ENCODE measurements at places on chromosomes 6 and 20.
A peak's percentile ranks its signal among the peaks of the same experiment; 100 is the strongest.

GRCh38 chr20:19257865-19258264, 45.4 kb downstream of the SLC24A3 start:
- no peak for DNase-seq

- no peak for DNase-seq
Measured at GRCh38 chr20:8571611-8572010, 439.5 kb downstream of the PLCB1 start.

- DNase-seq: no peak
Measured at GRCh38 chr6:150662814-150663213, 63.1 kb downstream of the PLEKHG1 start.

DNA sequence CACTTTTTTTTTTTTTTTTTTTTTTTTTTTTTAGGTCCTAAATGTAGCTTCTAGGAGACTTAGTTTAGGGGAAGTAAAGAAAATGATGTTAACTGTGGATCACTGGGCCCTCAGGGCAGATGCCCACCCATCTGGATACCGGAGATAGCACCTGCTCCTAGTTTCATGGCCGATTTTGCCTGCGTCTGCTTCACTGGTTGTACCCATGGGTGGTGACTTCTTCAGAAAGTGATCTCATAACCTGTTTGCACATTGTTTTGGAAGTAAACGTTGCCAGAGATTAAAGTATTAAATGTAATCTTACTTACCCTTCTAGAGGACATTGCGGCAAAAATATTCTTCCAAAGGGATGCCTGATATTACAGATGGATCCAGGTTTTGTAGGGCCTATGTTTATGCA, 79.8 kb upstream of the SGK1 start:
- DNase-seq: no peak

GRCh38 chr6:155341130-155341828, 27.0 kb upstream of the TFB1M start:
- DNase-seq: no peak

DNA sequence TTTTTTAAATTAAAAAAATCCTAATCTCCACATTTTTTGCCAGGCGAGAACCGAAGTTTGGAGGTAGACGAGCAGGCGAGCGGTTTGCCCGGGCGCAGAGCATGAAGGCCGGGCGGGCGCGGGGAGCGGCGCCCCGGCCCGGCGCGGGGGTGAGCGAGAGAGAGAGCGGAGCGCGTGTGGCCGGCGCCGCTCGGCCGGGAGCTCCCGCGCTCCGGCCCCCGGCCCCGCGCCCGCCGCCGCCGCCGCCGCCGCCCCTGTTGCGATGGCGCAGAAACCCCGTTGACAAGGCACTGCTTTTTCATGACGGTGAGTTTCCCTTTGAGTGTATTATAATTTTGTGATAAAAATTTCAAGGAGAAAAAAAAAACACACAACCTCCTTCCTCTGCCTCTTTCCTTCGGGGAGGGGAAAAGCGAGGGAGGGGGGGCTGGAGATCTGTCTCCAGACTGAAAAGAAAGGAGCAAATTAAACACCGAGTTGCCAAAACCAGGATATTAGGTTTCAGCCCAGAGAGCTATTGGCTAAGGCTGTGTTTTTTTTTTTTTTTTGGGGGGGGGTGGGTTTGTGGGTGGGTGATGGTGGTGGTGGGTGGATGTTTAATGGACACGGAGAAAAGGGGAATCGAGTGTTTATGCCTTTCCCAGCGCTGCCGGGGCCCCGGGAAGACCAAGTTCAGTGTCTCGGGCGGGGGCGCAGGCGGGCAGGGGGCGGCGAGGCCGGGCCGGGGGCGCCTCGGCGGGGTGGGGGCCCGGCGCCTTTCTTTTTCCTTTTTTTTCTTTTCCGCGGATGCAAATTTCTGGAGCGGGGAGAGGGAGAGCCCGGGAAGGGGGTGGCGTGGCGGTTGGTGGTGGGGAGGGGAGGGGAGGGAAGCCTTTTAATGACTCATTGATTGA, at the start of gene BICRAL:
TSS of gene BICRAL (plus strand) at position 257 of the 893 bp plus-strand sequence. CDS start 39,971 bp downstream, outside the sequence.
- peak; percentile 69 for DNase-seq

DNA sequence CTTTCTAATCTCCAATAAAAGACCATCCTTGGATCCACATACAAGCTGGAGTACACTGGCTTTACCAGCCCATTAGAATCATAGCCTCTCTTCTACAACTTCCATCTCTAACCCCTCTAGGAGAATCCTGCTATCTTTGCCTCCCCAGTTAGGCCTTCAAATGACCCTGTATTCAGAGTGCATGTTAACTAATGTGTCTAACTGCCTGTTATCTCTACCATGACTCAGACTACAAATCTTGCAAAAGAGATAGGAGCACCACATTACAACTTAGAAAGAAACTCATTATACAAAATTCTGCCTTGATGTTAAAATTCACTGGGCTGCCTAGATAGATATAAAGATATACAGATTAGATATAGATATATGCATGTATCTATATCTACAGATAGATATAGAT, 28.2 kb downstream of the GPR63 start:
- DNase-seq: no peak

DNA sequence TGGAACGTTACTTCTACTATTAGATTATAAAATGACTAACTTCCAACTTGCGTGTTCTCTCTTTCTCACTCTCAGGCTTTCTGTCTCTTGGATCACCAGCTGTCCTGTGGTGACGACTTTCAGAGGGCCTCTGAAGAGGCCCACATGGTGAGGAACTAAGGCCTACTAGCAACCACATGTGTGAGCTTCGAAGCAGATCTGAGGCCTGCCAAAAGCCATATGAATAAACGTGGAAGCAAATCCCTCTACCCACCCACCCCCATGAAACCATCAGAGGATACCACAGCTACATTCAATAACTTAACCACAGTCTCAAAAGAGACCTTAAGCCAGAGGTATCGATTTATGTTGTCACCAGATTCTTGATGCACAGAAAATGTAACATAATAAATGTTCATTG, 13.5 kb upstream of the BMP5 start:
- DNase-seq: no peak

DNA sequence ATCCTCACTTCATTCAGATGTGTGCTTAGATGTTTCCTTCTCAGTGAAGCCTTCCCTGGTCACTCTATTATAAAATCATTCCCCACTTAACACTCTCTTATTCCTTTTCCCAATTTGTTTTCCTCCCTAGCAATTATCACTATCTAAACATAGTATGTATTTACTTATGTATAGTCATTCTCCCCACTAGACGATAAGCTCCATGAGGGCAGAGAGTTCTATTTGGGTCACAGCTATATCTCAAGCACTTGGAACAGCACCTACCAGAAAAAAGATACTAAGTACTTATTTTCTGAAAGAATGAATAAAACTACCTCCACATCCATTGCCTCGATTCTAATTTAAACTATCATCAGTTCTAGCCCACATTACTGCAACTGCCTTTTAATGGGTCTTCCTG, 36.5 kb downstream of the USP49 start:
- no peak for DNase-seq

- DNase-seq: no peak
Measured at GRCh38 chr6:92541448-92542060, 877.8 kb downstream of the EPHA7 start.

DNA sequence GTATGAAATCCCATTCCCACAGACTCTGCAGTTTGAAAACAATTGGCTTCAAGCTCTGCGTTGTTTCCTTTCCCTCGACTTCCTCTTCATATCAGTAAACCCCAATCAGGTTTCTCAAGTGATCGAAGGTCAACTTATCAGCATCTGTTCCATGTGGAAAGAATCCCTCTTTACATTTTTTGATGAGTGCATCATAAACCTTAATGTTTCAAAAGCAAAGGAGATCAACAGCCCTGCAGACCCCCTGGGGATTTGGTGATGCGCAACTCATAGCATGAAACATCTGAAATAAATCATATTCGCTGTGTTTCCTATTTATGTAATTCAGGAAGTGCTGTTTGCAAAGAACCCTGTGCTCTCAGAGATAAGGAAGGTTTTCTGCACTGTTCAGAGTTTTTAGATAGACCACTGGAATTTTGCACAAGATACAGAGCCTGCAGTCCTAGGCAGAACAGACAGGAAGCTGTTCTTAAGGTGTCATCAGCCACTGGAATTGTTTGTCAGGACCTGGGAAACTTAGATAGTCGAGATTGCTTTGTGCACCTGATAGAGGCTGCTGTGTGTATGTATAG, 216.0 kb downstream of the HIVEP2 start:
- no peak for DNase-seq

GRCh38 chr6:34506718-34507117, 40.8 kb downstream of the PACSIN1 start:
- no peak for DNase-seq

DNA sequence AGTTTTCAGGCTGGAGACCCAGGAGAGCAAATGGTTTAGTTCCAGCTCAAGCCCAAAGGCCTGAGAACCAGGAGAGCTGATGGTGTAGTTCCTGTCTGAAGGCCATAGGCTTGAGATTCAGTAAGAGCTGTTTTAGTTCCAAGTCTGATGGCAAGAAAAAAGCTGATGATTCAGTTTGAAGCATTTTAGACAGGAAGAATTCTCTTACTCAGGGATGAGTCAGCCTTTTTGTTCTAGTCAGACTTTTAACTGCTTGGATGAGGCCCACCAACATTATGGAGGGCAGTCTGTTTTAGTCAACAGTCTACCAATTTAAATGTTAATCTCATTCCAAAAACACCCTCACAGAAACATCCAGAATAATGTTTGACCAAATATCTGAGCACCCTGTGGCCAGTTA, 2.5 kb downstream of the ZSCAN26 start:
- DNase-seq: peak; percentile 31

DNA sequence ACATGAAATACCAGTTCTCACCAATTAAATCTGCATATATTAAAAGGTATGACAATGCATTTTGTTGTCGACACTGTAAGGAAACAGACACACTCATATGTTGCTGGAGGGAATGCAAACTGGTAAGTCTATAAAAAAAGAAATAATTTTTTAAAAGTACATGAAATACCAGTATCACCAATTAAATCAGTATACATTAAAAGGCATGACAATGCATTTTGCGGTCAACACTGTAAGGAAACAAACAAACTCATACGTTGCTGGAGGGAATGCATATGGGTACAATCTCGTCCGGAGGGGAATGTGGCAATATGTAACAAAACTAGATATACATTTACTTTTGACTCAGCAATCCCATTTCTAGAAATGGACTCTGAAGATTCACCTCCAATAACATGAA, 6.5 kb downstream of the ZNF322 start:
- DNase-seq: no peak

- no peak for DNase-seq
Measured at GRCh38 chr6:26312096-26312463, 52.9 kb upstream of the BTN3A2 start.

DNA sequence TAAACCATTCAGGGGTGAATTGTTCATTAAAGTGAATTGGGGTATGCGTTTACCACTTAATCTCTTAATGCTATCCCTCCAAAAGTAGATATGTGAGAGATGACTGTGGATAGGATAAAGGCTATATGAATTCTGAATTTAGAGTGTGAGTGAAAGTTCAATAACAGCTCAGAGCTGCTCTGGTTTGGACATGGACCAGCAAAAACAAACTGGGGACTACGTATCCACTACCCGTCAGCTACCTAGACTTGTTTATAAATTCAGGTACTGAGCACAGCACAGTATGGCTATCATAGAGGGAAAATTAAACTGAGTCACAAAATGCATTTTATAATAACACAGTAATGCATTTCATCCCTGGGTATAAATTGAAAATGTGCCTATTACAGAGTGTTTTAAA, 44.4 kb downstream of the HDDC2 start:
- no peak for DNase-seq

GRCh38 chr6:160133441-160134336, 12.1 kb downstream of the SLC22A1 start:
- DNase-seq: no peak

DNA sequence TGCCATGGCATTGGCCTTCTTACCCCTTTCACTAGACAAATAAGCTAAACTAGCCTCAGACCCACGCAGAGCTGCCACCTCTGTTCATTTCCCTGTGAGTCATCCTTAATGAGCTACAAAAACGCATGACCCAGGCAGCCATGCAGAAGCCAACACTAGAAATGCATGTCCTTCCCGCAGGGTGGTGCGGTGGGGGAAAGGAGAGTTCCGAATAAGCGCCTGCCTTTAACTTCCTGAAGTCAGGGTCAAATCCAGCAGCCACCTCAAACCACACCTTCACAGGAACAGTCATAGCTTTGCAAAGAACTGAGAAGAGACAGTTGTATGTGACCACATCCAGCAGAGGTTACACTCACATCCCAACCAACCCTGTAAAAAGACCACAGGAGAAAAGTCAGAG, 40.4 kb downstream of the IRF4 start:
- no peak for DNase-seq

GRCh38 chr6:134247231-134247833, 70.6 kb downstream of the SGK1 start:
- no peak for DNase-seq

DNA sequence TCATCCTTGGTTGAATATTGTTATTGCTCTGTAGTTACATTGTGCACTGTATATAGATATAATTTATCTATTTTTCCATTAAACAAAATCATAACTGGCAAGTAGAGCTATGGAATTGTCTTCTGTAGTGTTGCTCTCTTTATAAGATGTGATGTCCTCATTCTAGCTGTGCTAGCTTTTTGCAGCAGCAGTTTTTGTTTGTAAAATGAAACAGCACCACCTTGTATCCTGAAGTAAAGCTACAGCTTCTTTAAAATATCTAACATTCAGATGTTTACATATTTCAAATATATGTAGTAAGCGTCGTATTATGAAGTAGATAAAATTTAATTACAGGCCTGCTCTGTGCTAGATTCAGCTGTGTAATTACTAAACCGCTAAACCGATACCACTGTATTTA, 328.8 kb upstream of the MANEA start:
- no peak for DNase-seq

GRCh38 chr6:21115111-21115510, 478.4 kb upstream of the SOX4 start:
- no peak for DNase-seq

DNA sequence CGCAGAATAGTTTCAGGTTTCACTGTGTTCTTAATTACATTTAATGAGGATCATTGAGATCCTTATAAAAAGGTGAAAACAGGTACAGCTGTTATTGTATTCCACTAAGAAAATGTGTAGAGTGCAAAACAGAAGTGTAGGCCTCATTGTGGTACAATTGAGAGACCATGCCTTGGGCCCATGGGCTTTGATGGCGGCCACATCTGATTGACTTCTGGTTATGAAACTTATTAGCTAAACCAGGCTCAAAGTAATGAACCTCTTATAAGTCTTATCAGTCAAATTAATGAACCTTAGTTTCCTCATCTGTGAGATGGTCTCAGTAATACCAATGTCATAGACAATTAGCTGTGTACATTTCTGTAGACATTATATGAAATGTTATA, 148.7 kb downstream of the ZDHHC14 start:
- no peak for DNase-seq

GRCh38 chr6:133340557-133340956, 99.4 kb downstream of the EYA4 start:
- no peak for DNase-seq

DNA sequence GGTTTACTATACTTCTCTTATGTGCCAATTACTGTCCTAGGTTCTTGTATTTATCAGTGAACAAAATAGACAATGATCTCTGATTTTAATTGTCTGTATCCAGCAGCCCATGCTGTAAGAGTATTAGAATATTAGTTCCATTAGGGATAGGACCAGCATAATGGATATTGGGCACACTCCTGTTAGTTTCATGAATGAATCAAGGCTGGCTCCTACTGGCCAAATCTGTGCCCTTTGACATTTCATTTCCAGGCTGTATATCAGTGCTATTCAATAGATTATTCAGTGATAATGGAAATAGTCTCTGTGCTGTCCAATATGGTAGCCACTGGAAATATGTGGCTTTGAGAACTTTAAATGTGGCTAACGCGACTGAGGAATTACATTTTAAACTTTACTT, 1007.9 kb upstream of the FLRT3 start:
- no peak for DNase-seq

- DNase-seq: no peak
Measured at GRCh38 chr20:32984196-32984595, 20.0 kb downstream of the SUN5 start.

All from 8988T (cell line).